Sigmoid colon (tissue), 7 donors: ENCODE measurements at places on chromosomes 11 and 22.
A peak's percentile ranks its signal among the peaks of the same experiment; 100 is the strongest.

DNA sequence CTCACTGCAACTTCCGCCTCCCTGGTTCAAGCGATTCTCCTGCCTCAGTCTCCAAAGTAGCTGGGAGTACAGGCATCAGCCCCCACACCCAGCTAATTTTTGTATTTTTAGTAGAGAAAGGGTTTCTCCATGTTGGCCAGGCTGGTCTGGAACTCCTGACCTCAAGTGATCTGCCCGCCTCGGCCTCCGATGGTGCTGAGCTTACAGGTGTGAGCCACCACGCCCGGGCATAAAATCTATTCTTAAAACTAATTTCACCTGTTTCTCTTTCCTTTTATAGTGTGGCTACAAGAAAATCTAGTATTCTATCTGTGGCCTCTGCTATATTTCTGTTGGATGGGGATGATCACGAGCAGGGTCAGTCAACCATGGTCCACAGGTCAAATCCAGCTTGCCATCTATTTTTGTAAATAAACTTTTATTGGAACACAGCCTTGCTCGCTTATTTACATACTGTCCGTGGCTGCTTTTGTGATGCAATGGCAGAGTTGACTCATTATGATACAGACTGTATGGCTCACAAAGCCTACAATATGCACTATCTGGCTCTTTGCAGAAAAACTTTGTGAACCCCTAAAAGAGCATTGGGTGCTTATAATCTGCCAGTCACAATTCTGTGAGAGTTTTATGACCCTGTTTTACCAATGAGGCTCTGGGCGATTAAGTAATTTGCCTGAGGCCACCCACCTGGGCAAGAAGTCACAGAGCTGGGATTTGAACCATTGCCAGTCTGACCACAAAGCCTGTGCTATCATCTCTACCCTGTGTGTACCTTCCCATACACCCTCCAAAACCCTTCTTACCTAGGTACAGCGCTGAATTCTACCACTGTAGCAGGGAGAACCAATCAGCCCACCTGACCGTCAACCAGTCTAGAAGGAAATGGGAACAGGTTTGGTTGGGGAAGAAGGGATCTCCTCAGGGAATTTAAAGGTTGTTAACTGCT lies 28.3 kb downstream of the SLC1A2 start:
- no peak for DNase-seq
- no peak overlapping the region for H3K4me3 ChIP-seq
- H3K27ac ChIP-seq: no peak overlapping the region
- H3K36me3 ChIP-seq: no peaks in the 10 kb centered on the region
- peaks cover 4% of the 10 kb centered on the region for H3K4me1 ChIP-seq

GRCh38 chr11:58912124-58912523 lies 27.2 kb upstream of the GLYATL1 start:
- no peak overlapping the region for H3K27ac ChIP-seq
- H3K4me3 ChIP-seq: no peak overlapping the region
- no peaks in the 10 kb centered on the region for H3K27me3 ChIP-seq
- DNase-seq: no peak
- no peaks in the 10 kb centered on the region for H3K4me1 ChIP-seq
- no peaks in the 10 kb centered on the region for H3K36me3 ChIP-seq

- no peak overlapping the region for H3K27ac ChIP-seq
- H3K4me1 ChIP-seq: no peaks in the 10 kb centered on the region
- no peak overlapping the region for H3K4me3 ChIP-seq
- DNase-seq: no peak
- H3K36me3 ChIP-seq: no peaks in the 10 kb centered on the region
Measured at GRCh38 chr11:129722529-129722928, 93.1 kb upstream of the TMEM45B start.

DNA sequence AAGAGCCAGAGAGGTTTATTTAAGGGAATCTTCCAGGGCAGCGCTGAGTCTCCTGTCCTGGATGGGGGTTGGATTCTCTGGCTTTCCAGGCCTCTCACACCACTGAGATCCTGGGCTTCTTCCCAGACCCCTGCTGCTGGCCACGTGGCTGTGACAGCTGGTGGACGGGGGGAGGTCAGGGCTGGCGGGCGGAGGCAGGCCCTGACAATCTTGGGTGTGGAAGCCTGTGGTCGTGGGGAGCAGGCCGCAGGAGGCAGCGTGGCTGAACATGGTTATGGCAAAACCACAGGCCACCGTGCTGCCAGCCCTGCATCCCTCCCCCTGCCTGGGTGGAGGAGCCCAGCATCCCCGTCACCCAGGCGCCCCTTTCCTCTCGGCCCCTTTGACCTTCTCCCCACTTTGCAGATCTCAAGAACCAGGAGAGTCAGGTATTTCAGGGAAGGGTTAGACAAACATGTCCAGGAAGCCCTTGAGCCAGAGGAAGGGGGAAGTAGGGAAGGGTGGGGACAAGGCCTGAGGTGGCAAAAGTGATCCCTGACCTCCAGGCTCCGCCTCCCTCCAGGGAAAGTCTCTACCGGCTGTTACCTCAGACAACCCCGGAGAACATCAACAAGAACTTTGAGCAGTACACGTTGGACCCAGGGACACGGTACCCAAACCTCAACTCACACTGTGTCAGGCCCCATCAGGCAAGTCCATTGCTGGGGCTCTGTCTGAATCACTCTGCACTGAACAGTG lies 111.8 kb downstream of the MICAL2 start:
- peaks cover 19% of the 10 kb centered on the region for H3K36me3 ChIP-seq
- no peak overlapping the region for H3K4me3 ChIP-seq
- H3K4me1 ChIP-seq: peaks cover 64% of the 10 kb centered on the region

GRCh38 chr22:46482056-46482675 lies 55.3 kb downstream of the CELSR1 start:
- no peaks in the 10 kb centered on the region for H3K4me1 ChIP-seq
- H3K36me3 ChIP-seq: no peaks in the 10 kb centered on the region
- H3K27me3 ChIP-seq: no peaks in the 10 kb centered on the region
- H3K4me3 ChIP-seq: no peak overlapping the region
- DNase-seq: no peak

- no peaks in the 10 kb centered on the region for H3K36me3 ChIP-seq
- no peaks in the 10 kb centered on the region for H3K4me1 ChIP-seq
- no peak overlapping the region for H3K4me3 ChIP-seq
- H3K27me3 ChIP-seq: no peaks in the 10 kb centered on the region
Measured at GRCh38 chr11:131838016-131838415, 467.6 kb downstream of the NTM start.

- no peak for DNase-seq
- peaks cover 3% of the 10 kb centered on the region for H3K36me3 ChIP-seq
- H3K27ac ChIP-seq: peak overlapping the region; percentile 94
- H3K4me1 ChIP-seq: peaks cover 45% of the 10 kb centered on the region
- H3K4me3 ChIP-seq: peak overlapping the region; percentile 69
Measured at GRCh38 chr11:125625225-125625629, 264 bp downstream of the CHEK1 start.

DNA sequence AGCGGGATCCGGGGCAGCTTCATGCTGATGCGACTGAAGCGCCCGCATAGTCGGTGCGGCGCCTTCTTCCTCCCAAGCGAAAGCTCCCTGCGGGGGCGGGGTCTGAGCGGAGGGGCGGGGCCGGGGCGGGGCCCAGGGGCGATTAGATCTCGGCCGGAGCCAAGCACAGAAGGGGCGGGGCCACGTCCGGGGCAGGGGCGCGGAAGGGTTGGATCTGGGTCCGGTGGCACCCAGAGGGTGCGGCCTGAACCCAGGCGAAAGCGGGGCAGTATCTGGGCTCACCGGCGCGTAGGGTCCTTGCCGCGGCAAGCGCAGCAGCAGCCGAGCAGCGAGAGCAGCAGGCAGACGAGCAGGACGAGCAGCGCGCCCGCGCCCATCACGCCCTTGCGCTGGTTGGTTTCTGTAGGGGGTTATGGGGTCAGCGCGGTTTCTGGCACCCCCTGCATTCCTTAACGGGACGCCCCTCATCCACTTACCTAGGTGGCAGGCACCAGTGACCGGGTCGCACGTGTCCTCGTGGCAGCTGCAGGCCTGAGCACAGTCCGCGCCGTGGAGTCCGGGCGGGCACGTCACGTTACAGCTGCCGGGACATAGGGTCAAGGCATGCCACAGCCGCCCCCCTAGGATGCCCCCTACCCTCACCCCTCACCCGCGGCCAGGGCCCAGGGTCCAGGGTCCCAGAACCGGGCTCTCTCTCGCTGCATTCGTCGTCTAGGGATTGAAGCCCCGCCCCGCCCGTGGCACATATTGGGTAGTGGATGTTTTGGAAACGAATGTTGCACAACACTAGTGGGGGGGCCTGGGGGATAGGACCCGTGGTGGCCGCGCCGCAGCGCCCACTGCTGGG lies 8.1 kb downstream of the SCARF2 start:
- no peak overlapping the region for H3K4me3 ChIP-seq
- H3K27me3 ChIP-seq: peaks cover 14% of the 10 kb centered on the region
- peaks cover 32% of the 10 kb centered on the region for H3K4me1 ChIP-seq

DNA sequence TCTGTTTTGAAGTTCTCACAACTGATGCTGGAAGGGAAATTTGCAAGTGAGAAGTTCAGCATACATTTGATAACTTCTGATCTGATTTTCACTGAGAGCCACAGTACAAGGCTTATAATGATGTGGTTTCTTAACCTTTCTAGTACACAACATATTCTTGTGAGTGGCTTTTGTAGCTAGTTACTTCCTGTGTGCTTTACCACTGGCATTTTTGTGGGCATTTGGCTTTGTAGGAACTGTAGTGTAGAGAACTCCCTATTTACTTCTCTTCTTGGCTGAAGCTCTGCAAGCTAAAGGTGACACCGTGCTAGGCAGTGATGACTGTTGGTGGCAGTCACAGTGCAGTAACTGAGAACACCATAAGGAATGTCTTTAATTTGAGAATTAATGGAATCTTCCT lies 14.9 kb downstream of the USP47 start:
- H3K27ac ChIP-seq: no peak overlapping the region
- H3K36me3 ChIP-seq: no peaks in the 10 kb centered on the region
- peaks cover 54% of the 10 kb centered on the region for H3K4me1 ChIP-seq
- DNase-seq: no peak
- H3K27me3 ChIP-seq: no peaks in the 10 kb centered on the region

DNA sequence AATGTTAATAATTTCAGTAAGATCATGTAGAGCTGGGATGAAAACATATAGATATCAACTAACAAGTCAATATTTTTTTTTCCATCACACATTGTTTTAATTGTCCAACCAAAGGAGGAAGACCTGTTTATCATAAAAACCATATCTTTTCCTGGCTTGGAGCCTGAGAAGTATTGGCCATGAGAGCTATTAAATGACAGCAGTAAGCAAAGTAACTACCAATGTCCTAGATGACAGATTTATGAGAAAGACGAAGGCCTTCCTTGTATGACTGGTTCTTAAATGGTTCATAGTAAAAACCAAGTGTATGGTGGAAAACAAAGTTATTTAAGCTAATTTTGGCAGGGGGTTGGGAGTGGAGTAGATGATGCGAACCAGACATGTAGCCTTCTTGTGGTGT lies 1147.1 kb upstream of the TENM4 start:
- no peak for DNase-seq
- no peak overlapping the region for H3K27ac ChIP-seq
- H3K4me1 ChIP-seq: no peaks in the 10 kb centered on the region
- H3K4me3 ChIP-seq: no peak overlapping the region
- H3K27me3 ChIP-seq: no peaks in the 10 kb centered on the region

DNA sequence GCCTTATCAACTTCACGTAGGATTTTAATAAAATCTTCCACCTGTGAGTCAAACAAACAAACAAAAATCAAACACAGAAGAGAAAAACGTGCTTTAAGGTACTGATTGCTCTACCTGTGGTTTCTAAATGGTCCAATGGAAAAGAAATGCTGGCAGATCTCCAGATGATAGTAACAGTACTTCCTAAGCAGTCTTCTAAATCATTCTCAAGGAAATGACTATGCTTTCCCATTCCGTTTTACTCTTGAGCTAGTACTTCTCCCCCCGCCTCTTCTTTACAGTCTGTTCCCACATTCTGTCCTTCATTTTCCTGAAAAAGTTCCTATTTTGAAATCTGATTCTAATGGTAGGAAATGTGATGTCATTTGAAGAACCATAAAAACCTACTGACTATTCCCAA lies 25.4 kb downstream of the SAAL1 start:
- DNase-seq: no peak
- peaks cover 6% of the 10 kb centered on the region for H3K36me3 ChIP-seq
- H3K4me3 ChIP-seq: no peak overlapping the region
- H3K4me1 ChIP-seq: no peaks in the 10 kb centered on the region
- no peaks in the 10 kb centered on the region for H3K27me3 ChIP-seq

DNA sequence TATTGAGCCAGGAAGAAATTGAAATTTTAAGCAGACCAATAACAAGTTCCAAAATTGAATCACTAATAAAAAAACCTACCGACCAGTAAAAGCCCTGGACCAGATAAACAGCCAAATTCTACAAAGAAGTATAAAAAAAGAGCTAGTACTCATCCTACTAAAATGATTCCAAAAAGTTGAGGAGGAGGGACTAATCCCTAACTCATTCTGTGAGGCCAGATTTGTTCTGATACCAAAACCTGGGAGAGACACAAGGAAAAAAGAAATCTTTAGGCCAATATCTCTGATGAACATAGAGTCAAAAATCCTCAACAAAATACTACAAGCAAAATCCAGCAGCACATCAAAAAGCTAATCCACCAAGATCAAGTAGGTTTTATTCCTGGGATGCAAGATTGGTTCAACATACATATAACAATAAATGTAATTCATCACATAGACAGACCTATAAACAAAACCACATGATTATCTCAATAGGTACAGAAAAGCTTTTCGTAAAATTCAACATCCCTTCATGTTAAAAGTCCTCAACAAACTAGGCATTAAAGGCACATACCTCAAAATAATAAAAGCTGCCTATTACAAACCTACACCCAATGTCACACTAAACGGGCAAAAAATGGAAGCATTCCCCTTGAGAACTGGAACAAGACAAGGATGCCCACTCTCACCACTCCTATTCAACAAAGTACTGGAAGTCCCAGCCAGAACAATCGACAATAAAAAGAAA lies 13.1 kb downstream of the OR52A5 start:
- H3K27ac ChIP-seq: no peak overlapping the region
- H3K4me3 ChIP-seq: no peak overlapping the region
- H3K27me3 ChIP-seq: no peaks in the 10 kb centered on the region
- no peaks in the 10 kb centered on the region for H3K4me1 ChIP-seq

DNA sequence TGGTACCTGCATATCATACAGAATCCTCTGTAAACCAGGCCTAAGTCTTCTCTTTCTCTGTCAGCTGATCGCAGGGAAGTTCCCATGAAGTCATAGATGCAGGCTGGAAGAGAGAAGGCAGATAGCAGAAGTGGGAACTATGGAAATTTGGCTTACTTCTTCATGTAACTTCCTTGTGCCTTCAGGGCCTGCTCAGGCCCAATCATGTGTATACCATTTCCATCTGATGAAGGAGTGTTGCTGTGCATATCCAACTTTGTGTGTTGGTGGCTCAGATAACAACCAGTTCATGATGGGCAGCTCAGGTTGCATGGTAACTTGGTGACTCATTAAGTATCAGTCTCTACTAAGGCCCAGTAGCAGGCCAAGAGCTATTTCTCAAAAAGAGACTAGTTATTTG lies 53.1 kb upstream of the CEP295 start:
- H3K36me3 ChIP-seq: no peaks in the 10 kb centered on the region
- no peak overlapping the region for H3K27ac ChIP-seq
- H3K27me3 ChIP-seq: no peaks in the 10 kb centered on the region
- DNase-seq: no peak

DNA sequence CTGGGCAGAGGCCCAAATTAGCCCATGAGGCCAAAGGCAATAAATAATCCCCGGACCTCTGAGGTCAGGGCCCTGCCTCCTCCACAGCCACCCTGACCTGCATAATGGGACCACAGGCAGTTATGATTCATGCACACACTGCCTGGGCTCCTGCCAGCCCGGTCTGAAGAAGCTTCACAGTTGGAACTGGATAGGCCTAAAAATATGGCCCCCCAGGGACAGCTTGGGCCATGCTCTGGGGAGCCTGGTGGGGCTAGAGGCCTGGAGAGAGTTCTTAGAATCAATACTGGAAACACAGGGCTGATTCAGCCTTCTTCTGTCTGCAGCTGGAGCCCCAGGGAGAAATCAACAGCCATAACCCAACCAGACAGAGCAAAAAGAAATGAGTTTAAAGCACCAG lies 112.8 kb upstream of the CADM1 start:
- H3K27ac ChIP-seq: no peak overlapping the region
- H3K36me3 ChIP-seq: no peaks in the 10 kb centered on the region
- H3K4me1 ChIP-seq: no peaks in the 10 kb centered on the region
- H3K4me3 ChIP-seq: no peak overlapping the region
